ENCODE measurements at places on chromosomes 3 and 15. TPM values are rescaled to one million over a fixed set of nuclear protein-coding genes. Genes with fewer than 3 reads are reported as not detected.

- H3K27me3 ChIP-seq: peaks cover 30% of the 10 kb centered on the region
- peak overlapping the region; percentile 92 for H3K4me3 ChIP-seq
- peaks cover 20% of the 10 kb centered on the region for H3K4me1 ChIP-seq
- no peak for DNase-seq
These were observed 359 bp downstream of the TPM1 start for GRCh38 chr15:63042877-63043334.

GRCh38 chr3:45034612-45035252 is 8.6 kb downstream of the CLEC3B start:
- DNase-seq: no peak
- no peak overlapping the region for H3K4me3 ChIP-seq
- H3K27ac ChIP-seq: no peak overlapping the region

DNA sequence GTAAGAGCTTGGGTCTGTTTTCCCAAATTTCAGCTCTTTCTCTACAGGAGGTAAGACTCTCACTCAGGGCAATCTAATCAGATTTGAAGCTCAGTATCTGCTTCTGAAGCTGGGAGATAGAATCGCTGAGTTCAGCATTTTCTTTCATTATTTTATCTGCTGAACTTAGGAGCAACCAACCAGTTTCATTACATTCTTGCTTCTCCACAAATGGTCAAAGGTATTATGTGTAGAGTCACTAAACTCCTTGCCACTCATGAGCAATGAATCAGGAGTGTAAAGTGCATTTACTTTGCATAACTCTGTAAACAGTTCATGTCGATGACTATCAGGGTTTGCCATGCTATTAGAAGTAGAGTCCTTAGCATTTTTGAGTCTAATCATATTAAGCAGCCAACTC is 249.4 kb downstream of the CHL1 start:
- no peak overlapping the region for H3K4me3 ChIP-seq
- H3K27ac ChIP-seq: no peak overlapping the region
- H3K4me1 ChIP-seq: no peaks in the 10 kb centered on the region

Gene PARP16
- total RNA-seq: 2.8 TPM

DNA sequence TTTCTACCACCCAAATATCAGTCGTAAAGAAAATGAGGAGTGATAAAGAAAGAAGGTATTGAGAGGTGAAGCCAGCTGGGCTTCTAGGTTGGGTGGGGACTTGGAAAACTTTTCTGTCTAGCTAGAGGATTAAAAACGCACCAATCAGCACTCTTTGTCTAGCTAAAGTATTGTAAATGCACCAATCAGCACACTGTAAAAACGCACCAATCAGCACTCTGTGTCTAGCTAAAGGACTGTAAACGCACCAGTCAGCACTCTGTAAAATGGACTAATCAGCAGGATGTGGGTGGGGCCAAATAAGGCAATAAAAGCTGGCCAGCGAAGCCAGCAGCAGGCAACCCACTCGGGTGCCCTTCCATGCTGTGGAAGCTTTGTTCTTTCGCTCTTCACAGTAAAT is 13.0 kb upstream of the IQGAP1 start:
- peaks cover 4% of the 10 kb centered on the region for H3K4me1 ChIP-seq
- no peak for DNase-seq
- H3K36me3 ChIP-seq: peaks cover 4% of the 10 kb centered on the region

- H3K27ac ChIP-seq: no peak overlapping the region
- no peaks in the 10 kb centered on the region for H3K27me3 ChIP-seq
- H3K4me3 ChIP-seq: no peak overlapping the region
- no peak for DNase-seq
- no peaks in the 10 kb centered on the region for H3K36me3 ChIP-seq
These were observed 403.6 kb downstream of the ERC2 start for GRCh38 chr3:56064684-56065083.

DNA sequence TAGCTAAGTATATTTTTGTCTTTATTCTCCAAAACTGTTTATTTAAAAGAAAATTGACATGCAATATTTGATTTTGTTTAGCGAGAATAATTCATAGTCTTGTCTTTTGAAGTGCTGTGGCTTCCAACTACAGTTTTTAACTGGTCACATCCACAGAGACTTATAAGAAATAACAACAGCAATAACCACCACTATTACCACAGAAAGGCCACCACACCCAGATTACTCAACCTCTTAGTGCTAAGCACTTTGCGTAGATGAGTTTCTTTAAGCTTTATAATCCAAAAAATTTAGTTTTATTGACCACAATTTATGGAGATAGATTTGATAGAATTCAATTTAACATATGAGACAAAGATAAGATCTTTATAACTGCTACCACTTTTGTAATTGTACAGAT is 468.4 kb upstream of the UBE2E2 start:
- no peak overlapping the region for H3K27ac ChIP-seq
- no peak for DNase-seq
- H3K36me3 ChIP-seq: no peaks in the 10 kb centered on the region
- H3K4me3 ChIP-seq: no peak overlapping the region

DNA sequence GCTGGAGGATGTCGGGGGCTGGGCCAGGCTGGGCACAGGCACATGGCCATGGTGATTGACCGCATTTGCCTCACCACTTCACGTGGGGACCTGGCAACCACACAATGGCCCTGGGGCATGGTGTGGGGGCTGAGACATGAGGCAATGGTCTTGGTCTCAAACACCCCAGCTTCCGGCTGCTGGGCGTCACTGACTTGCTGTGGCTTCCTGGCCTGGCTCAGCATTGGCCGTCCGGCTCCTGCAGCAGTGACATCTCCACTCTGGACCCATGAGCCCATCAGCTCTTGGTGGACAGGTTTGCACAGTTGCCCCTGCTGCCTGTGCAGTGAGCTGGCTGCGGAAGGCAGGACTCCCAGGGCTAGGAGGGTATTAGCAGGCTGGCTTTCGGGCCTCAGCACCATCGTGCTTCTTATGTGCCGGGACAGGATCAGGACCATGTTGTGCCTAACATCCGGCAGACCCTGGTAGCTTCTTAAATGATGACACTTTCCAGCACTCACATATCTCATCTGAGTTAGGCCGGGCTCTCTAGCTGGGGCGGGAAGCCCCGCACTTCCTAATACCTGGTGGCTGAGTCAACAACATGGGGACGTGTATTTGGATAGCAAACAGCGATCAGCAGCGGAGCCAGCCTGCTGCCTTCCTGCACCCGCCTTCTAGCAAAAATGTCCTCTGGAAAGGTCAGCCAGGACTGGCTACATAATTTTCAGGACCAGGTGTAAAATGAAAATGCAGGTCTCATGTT is 34.1 kb downstream of the ZNF710 start:
- H3K27me3 ChIP-seq: peaks cover 30% of the 10 kb centered on the region
- H3K36me3 ChIP-seq: peaks cover 10% of the 10 kb centered on the region
- no peak for DNase-seq
- peaks cover 85% of the 10 kb centered on the region for H3K4me1 ChIP-seq
- H3K27ac ChIP-seq: peak overlapping the region; percentile 100

GRCh38 chr3:187978433-187979011 is 175.4 kb upstream of the LPP start:
- H3K4me1 ChIP-seq: peaks cover 4% of the 10 kb centered on the region
- H3K27me3 ChIP-seq: no peaks in the 10 kb centered on the region
- no peaks in the 10 kb centered on the region for H3K36me3 ChIP-seq
- no peak overlapping the region for H3K4me3 ChIP-seq
- no peak for DNase-seq

DNA sequence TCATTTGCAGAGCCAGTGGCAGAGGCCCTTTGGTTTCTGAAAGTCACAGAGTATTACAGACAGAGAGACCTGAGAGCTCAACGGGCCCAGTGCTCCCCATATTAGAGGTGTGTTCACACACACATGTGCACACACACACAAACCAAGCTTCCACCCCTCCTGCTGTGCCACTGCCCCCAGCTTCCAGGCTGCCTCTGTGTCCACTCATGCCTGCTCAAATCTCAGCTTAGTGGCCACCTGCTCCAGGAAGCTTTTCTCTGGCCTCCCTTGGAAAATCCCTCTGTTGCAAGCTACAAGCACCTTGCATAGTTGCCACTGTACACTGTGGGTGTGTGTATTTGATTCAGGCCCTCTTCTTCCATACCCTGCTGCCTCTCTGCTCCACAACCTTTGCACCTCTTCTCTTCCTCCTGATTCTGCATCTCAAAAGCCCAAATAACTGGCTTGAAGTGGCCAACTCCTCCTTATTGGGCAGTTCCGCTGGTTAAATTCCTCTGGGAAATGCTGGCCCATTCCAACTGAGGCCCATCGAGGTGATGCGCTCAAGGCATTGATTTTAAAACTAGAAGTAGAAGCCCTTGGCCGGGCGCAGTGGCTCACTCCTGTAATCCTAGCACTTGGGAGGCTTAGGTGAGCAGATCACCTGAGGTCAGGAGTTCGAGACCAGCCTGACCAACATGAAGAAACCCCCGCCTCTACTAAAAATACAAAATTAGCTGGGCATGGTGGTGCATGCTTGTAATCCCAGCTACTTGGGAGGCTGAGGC is 23.0 kb downstream of the MESD start:
- H3K36me3 ChIP-seq: peaks cover 23% of the 10 kb centered on the region
- peaks cover 2% of the 10 kb centered on the region for H3K27me3 ChIP-seq
- H3K4me1 ChIP-seq: no peaks in the 10 kb centered on the region

Gene LPCAT4
- total RNA-seq: 32.4 TPM

Gene DLEC1
- 0.62 TPM for total RNA-seq

Gene CLCN2
- total RNA-seq: 6.3 TPM

- peaks cover 22% of the 10 kb centered on the region for H3K36me3 ChIP-seq
- DNase-seq: peak; percentile 47
- peak overlapping the region; percentile 96 for H3K4me3 ChIP-seq
- peaks cover 15% of the 10 kb centered on the region for H3K27me3 ChIP-seq
- peaks cover 29% of the 10 kb centered on the region for H3K4me1 ChIP-seq
These were observed 535 bp downstream of the C2CD4B start for GRCh38 chr15:62164396-62165103.

- peak overlapping the region; percentile 95 for H3K27ac ChIP-seq
- H3K36me3 ChIP-seq: peaks cover 4% of the 10 kb centered on the region
- no peak for DNase-seq
- no peak overlapping the region for H3K4me3 ChIP-seq
- peaks cover 13% of the 10 kb centered on the region for H3K4me1 ChIP-seq
- H3K27me3 ChIP-seq: no peaks in the 10 kb centered on the region
These were observed 50.6 kb upstream of the TBC1D23 start for GRCh38 chr3:100209948-100210771.

Gene GOLGA8J
- total RNA-seq: not detected

Gene TMEM207
- not detected for total RNA-seq

DNA sequence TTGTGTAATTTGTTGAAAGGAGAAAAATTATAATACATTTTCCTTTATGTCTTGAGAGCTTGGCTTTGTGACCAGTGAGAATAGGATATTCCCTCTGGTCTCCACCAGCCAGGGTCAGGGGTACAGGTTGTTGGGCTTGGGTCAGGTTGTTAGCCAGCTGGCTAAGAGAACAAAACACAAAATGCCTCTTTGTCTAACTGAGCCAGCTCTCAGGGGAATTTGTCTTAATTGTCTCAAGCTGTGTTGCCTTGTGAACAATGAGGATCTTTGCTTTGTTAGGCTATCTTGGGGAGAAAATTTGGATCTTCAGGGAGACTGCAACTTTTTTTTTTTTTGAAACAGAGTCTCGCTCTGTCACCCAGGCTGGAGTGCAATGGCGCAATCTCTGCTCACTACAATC is 17.7 kb upstream of the GK5 start:
- H3K27me3 ChIP-seq: no peaks in the 10 kb centered on the region
- no peak overlapping the region for H3K4me3 ChIP-seq
- no peak overlapping the region for H3K27ac ChIP-seq
- H3K4me1 ChIP-seq: no peaks in the 10 kb centered on the region
- H3K36me3 ChIP-seq: no peaks in the 10 kb centered on the region

GRCh38 chr3:126522363-126522788 is 1.6 kb upstream of the CHST13 start:
- DNase-seq: peak; percentile 72
- H3K27ac ChIP-seq: no peak overlapping the region
- H3K36me3 ChIP-seq: no peaks in the 10 kb centered on the region
- H3K4me3 ChIP-seq: no peak overlapping the region

- DNase-seq: no peak
- peaks cover 42% of the 10 kb centered on the region for H3K4me1 ChIP-seq
- peak overlapping the region; percentile 22 for H3K27ac ChIP-seq
- no peak overlapping the region for H3K4me3 ChIP-seq
These were observed 29.5 kb upstream of the SEC13 start for GRCh38 chr3:10350324-10350985.

Gene CNTN4
- not detected for total RNA-seq

DNA sequence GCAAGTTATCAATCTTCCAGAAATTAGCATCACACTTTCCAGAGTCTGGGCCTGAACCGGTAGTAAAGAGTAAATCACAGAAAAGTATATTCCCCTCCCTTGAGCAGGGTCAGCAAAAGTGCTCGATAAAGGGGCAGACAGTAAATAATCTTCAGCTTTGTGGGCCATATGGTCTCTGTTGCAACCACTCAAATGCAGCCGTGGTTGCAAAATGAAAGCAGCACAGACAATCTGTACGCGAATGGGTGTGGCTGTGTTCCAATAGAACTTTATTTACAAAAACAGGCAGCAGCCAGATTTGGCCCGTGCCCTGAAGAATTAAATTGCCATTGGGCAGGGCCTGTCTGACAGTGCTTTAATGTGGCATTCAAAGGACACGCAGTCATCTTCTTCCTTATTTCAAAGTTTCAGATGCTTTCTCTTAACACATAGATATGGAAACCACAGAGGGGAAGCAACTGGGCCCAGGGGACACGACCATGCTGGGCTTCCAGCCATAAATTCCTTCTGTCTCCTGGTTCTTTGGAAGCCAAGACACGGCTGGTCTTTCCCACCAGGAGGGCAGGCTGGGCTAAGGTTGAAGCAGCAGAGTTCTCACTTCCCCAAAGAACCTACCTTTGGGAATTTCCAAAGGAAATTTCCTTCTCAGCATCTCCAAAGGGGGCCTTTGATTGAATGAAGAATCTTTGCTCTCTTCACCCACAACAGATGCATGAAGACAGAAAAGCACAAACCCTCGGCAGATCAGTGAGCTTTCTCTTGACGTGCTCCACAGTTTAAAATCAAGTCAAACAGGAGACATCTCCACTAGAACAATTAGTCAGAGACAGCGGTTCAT is 489.8 kb upstream of the PROK2 start:
- H3K4me3 ChIP-seq: no peak overlapping the region
- peaks cover 7% of the 10 kb centered on the region for H3K27me3 ChIP-seq
- no peak for DNase-seq
- H3K36me3 ChIP-seq: no peaks in the 10 kb centered on the region
- no peak overlapping the region for H3K27ac ChIP-seq
- H3K4me1 ChIP-seq: peaks cover 60% of the 10 kb centered on the region

Measured in endothelial cell (in vitro differentiated cells).